ENCODE measurements at places on chromosomes 2 and 18.

- DNase-seq: no peak
Measured at GRCh38 chr2:1751767-1752725, 7.7 kb upstream of the PXDN start.

GRCh38 chr18:63506336-63506646, 29.5 kb downstream of the SERPINB5 start:
- no peak for DNase-seq

- DNase-seq: no peak
Measured at GRCh38 chr2:191231995-191232394, 13.2 kb upstream of the MYO1B start.

DNA sequence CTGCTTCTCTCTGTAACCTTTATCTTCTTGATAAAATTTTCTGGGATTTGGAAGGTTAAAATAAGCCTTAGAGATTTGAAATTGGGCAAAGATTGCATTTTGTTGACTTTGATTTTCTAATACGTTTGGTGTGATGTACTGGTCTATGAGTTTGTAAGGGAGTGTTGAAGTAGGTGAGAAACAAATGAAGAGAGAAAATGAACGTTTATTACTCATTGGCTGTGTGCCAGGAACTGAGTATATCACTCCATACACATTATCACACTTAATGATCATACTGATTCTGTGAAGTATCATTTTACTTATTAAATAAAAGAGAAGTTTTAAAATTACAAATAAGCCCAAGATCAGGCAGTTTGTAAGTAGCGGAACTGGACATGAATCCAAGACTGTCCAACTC, 795.1 kb upstream of the ZEB2 start:
- no peak for DNase-seq

DNA sequence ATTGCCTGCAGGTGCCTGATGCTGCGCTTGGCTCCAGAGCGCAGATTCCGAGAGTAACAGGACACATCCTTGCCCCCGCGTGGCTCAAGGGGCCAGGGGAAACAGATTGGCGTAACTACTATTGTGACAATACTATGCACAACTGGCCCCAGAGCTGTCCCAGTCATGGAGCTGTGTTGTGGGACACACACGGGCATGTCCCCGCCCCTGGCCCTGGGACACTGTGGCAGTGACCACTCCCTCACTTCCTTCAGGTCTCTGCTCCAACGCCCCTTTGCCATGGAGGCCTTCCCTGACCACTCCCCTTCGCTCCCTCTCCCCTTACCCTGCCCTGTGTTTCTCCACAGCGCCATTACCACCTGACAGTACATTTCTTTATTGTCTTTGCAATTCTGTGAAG, 132.1 kb downstream of the SMAD2 start:
- no peak for DNase-seq

DNA sequence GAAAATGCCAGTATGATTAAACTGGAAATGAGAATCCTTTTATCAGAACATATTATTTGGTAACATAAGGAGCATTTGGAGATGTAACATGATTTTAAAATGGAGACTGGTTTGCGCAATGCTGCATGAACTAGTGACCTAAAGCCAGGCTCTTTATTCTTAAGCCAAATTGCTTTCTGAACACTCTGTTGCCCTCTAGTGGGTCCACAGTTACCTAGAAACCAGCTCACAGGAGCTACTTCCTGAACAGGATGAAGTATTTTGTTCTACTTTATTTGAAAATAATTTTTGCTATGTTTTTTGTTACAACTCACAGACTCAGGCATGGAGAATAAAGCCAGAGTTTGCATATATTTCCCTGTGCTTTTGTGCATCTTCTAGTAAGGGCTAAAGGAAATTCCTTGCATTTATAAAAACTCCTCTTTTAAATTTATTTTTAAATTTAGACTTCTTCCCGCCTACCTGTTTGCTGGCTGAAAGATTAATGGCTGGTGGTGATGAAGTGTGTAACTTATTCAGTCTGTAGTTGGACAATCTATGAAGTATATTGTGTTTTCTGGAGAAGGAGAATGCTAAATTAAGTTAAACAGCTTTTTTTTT, 146.7 kb downstream of the PARD3B start:
- DNase-seq: peak; percentile 46

DNA sequence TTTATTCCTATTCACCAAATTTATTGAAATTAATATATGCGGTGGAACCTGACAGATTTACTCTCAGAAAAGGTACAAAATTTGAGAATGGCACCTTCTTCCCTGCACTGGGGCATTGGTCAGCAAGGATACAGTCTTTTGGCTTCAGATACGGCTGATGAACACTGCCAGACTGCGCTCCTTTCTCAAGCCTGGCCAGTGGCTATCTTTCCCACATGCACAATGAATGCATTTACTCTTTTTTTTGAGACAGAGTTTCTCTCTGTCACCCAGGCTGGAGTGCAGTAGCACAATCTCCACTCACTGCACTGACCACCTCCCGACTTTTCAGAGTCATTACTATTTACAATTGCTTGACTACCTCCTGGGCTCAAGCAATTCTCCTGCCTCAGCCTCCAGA, 61.6 kb downstream of the MOB4 start:
- no peak for DNase-seq
